ENCODE measurements at places on chromosomes 13 and 19.

DNA sequence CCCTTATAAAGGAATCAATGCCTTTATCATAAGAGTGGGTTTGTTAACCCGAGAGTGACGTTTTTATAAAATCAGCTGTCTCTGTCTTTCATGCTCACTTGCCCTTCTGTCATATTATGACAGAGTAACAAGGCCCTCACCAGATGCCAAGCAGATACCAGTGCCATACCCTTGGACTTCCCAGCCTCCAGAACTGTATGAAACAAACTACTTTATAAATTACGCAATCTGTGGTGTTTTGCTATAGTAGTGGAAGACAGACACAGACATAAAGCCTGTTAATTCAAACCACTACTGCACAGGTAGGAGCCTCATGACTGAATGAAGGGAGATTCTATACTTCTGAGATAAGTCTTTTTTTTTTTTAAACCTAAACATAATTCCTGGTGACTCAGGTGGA, 4.6 kb downstream of the VN1R1 start:
- no peak for DNase-seq

DNA sequence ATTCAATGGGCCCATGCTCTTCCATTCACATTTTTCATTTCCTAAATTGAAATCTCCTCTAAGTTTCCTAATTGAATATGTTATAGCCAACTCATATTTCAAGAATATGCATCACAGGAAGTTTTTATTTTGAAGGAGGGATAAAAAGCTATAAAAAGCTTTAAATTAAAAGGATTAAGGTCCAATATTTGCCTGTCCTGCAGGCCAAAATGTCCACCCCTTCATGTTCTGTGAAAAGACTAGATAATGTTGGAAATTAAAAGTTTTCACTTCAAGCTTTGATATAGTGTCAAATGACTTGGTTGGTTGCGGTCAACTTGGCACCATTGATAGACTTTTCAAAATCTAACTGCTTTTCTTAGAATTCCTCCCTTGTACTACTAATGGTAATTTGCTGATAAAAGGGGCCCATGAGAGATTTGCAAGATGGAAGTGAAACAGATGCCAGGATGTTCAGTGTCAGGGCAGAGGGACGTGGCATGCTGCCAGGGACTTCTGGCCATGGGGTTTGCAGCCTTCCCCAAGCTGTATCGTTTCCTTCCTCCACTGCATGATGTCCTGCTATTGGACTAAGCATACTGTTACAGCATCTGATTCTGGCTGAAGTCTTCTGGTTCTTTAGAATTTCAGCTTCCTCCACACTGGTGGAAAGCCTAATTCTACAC, 547.3 kb upstream of the MIR17HG start:
- no peak for DNase-seq

GRCh38 chr13:112967686-112968379, 1.2 kb upstream of the MCF2L start:
- DNase-seq = no peak

DNA sequence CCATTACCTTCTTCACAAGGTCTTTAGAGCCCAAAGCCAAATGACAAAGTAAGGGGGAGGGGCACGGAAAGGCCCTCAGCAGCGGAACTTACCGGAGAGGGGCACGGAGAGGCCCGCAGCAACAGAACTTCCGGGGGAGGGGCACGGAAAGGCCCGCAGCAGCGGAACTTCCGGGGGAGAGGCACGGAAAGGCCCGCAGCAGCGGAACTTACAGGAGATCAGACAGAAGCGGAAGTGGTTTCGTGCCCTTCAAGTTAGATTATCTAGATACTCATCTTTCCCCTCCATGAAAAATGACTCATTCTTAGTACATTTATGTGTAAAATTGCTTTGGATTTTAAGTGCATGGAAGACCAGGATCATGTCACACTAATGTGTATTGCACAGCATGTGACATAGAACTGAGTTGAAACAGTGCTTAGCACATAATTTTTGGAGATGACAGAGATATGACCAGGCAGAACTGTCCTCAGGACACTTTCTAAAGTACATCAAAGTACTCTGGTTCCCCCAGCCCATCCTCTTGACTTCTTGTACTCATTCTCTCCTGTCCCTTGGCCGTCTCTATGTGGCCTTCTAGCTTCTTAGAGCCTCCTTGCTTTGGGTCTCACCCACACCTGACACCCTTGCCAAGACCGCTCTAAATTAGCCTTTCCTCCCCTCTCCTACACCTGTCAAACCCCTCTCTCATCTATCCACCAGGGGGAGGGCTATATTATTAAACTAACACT, 25.7 kb upstream of the TPTE2 start:
- no peak for DNase-seq
